ENCODE measurements at places on chromosomes 7 and 10.

GRCh38 chr10:43160921-43161255 is 22.6 kb downstream of the CSGALNACT2 start:
- peak; percentile 71 for DNase-seq

- no peak for DNase-seq
These were observed at the start of gene HTRA1 for GRCh38 chr10:122461367-122461728. Gene HTRA1, plus strand, starts transcription at chr10:122461553. Its CDS starts 100 bp downstream, at chr10:122461653.

DNA sequence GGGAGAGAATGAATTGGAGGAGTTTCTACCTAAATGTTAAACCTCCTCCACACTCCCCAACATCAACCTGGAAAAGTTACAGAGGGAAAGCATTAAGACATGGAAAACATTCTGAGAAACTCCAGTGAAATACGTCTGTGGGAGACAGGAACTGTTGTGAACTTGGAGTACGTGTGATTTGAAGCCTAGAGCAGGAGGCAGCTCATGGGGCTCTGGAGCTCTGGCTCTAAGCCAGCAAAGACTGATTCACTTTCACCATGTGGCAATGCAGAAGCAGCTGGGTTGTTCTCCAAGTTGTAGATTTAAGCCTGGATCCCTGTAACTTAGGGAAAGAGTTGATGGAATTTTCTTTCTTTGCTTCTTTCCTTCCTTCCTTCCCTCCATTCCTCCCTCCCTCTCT is 503.2 kb downstream of the NRG3 start:
- no peak for DNase-seq

DNA sequence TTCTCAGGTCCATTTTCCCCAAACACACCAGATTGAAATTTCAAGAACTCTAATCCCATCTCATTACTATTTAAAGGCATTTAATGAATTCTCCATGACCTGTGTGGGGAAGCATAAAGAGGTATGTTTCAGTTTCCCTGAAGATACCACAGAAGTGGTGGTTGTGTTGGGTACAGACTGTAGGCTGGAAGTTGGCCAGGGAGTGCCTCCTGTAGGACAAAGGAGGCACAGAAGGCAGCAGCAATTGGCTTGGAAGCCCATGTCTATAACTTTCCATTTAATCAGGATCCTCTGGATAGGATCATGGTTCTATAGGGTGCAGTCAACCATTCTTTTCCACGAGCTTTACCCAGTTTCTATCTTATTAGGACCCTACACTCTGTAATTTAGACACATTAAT is 8.6 kb upstream of the BET1 start:
- DNase-seq: no peak

GRCh38 chr7:32200646-32201045 is 130.4 kb upstream of the PDE1C start:
- DNase-seq: no peak

DNA sequence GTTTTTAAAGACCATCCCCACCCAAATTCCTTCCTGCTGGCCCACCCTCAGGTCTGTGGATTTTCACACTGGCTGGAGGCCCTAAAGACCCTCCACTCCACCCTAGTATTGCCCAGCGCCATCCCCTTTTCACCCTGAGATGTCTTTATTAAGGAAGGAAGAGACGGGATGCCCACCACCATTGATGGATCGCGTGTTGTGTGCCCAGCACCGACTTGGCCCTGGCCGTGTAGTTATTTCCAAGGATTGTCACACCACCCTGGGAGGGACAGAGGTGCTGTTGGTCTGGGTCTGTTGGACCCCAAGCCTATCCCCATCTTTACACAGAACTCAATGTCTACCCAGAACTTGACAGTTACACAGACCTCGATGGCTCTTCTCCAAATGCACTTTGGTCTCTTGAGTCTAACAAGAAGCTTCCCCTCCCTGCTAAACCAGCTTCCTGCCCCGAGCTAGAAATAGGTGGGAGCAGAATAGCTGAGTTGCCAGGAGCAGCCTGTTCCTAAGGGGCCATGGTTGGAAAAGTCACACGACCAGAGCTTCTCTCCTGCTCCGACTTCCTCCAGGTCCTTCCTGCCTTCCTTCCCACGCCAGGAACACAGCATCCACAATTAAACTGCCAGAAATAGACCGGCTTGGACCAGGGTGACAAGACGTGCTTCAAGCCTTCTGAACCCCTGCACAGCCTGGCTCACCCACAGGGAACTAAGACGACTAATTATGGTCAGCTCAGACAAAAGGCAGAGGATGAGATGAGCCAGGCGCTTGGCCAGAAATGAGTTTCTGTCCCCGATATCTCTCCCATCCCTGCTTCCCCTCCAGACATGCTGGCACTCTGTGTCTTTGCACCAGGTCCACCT is 139.5 kb upstream of the CHST15 start:
- no peak for DNase-seq

- DNase-seq: peak; percentile 20
These were observed 8.1 kb downstream of the PDE1C start for GRCh38 chr7:32062150-32062549.

DNA sequence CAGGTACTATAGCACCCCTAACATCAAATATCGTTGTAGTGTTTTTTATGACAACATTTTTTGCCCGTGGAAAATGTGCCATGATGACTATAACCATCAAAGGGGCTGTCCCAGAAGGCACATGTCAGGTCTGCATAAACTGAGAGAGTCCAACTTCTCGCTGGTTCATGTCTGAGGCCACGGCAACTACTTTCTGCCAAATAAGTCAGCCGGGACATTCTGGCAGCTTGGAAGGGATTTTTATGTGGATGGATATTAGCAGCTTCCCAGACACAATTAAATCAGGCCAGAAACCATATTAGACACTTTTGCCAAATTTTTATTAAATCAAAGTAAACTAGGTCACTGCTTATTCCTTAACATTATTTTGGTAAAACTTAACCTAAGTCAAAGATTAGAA is 477.4 kb upstream of the FZD8 start:
- no peak for DNase-seq

DNA sequence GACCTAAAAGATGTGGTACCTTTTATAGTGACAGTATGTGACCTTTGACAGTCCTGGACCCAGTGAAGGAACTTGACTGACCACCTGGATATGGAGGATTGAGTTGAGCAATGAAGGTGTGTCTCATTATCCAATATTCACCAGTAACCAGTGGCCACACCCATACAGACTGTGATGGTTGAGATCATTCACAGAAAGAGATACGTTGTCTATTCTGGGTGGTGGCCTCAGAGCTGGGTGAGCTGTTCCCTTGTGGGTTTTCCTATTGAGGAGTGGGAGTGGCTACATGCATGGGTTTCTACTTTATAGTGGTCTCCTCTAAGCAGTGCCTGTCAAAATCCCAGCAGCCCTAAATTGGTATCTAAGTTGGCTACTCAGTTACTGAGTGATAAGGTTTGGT is 507.4 kb downstream of the SORCS3 start:
- DNase-seq: no peak

DNA sequence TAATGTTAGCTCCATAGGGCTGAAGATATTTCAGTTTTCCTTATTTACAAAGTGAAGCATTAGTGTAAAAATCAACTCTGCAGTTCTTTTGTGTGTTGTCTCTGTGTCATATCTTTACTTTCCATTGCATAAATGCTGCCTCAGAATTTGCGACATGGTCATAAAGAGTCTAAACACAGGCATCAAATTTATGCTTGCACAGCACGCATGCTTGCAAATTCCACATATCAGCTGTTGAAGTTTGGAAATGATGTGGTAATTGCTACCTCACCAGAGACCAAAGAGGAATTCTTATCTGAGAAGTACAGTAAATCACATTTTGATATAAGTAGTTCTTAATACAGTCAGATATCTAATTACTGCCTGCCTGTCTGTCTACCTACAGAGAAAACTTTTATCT is 348.2 kb upstream of the GRM3 start:
- DNase-seq: no peak

DNA sequence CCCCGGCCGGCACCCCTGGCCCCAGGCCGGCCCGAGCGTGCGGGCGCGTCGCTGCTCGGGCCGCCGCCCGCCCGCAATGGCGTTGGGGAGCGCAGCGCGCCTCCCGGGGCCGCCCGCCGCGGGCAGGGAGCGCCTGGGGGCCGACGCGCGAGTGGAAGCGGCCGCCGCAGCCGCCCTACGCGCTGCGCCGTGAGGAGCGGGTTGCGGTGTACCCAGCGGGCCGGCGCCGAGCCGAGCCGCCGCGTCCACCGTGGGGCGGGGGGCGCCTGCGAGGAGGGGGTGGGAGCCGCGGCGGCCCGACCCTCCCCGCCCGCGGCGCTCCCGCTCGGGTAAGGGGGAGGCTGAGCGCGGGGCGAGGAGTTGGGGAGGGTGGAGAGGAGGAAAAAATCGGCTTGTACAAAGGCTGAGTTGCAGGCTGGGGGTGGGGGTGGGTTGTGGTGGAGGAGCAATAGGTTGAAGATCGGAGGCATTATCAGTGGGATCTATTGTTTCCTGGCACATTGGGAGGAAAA is 473 bp downstream of the PPP1R9A start:
- no peak for DNase-seq

GRCh38 chr10:60384011-60384410 is 5.7 kb downstream of the ANK3 start:
- no peak for DNase-seq

DNA sequence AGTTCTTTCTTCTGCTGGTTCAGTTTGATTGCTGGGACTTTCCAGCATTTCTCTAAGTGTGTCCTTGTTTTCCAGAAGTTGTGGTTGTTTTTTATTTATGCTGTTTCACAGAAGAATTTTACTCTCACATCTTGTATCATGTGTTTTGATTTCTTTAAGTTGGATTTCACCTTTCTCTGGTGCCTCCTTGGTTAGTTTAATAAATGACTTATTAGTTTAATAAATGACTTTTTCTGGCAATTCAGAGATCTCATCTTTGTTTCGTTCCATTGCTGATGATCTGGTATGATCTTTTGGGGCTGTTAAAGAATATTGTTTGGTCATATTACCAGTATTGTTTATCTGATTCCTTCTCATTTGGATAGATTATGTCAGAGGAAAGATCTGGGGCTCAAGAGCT is 59.8 kb upstream of the CYP2C9 start:
- DNase-seq: no peak

- DNase-seq: no peak
These were observed 452.6 kb upstream of the ZMIZ1 start for GRCh38 chr10:78616125-78616695.

DNA sequence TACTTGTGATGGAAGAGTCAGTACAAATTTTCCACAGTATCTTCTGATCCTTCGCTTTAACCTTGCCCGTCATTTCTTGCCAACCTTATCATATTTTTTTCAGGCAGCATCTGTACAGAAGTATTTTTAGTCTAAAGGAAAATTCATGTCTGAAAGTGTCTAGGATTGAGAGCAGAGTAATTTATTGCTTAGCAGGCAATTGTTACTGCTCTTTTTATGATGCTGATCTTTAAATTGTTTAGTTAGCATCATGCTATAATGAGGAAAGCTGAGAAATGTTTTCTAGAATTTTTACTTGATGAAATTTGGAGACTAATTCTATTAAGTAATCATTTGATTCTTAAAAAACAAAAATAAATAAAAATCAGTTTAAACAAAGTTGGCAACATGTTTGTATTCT is 20.6 kb downstream of the KAT6B start:
- no peak for DNase-seq

GRCh38 chr10:69957241-69957885 is 95.3 kb upstream of the MACROH2A2 start:
- DNase-seq: peak; percentile 65

- no peak for DNase-seq
These were observed 483.5 kb upstream of the POT1 start for GRCh38 chr7:125412890-125413665.

- DNase-seq: peak; percentile 99
These were observed 62.4 kb downstream of the MICU1 start for GRCh38 chr10:72563327-72563932.

- no peak for DNase-seq
These were observed 13.8 kb upstream of the RHOBTB1 start for GRCh38 chr10:60957667-60958221.

GRCh38 chr10:74674927-74675326 is 151.5 kb upstream of the KAT6B start:
- no peak for DNase-seq

- DNase-seq: no peak
These were observed 368.9 kb downstream of the PLXDC2 start for GRCh38 chr10:20185116-20185515.

DNA sequence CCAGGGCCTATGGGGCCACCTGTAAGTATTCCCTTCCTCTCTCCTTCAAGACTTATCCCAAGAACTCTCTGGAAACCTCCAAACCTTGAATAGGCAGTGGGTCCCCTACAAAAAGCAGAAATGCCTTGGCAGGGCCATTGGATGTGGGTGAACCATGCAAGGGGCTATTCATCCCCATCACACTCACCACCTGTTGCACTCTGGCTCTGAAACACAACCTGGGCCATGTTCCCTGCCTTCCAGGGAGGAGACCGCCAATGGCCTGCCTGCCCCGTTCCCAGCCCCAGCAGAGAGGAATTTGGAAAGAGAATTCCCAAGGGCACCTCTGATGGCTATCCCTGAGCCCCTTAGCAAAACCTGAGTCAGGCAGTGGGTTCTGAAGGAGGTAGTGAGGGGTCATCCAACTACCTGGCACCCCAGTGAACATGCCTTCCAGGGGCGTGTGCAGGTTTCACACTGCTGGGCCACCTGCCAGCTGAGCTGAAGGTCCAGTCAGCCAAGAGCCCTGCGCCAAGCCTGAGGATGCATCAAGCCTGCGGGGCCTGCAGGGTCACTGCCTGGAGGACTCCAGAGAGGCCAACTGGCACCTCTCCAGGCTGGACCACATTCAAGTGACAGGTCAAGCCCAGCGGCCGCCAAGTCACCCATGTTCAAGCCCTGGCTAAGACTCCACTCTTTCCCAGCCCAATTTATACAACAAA is 101.3 kb downstream of the COL13A1 start:
- no peak for DNase-seq

GRCh38 chr7:155860461-155860839 is 48.2 kb upstream of the SHH start:
- no peak for DNase-seq

- no peak for DNase-seq
These were observed 4.8 kb downstream of the LRRC18 start for GRCh38 chr10:48934672-48935501.

GRCh38 chr7:120792091-120792860 is 65.7 kb downstream of the TSPAN12 start:
- peak; percentile 85 for DNase-seq

DNA sequence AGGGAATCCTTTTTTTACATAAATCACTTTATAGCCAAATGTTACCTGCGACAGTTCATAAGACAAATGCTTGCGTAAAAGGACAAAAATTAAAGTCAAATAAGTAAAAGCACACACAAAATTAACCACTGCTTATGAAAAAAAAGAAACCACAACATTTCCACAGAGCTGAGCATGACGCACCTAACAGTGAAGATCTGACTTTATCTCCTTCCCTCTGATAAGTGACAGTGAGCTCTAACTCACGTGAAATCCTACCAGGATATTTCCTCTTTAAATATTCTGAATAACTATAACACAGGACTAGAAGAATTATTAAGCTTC is 225.5 kb downstream of the SFMBT2 start:
- peak; percentile 87 for DNase-seq

GRCh38 chr10:1809139-1809741 is 71.9 kb upstream of the ADARB2 start:
- no peak for DNase-seq

DNA sequence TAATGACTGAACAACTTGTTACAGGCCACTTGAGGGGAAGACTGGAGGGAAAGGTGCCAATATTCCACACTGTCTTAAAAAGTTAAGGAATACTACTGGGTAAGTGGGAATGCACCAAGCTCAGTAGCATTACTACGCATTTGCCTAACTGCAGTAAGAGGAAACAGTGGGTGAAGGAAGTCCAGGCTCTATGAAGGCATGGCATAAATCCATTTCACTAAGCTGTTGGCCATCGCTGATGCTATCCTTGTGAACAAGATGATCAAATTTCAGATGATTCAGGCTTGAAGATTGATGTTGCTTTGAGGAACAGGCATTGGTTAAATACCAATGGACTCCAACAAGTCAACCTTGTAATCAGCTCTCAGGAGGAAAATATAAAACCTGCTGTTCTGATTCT is 44.2 kb upstream of the TES start:
- peak; percentile 85 for DNase-seq
